ENCODE measurements at places on chromosomes 3 and 15.

GRCh38 chr3:13332158-13332557 is 88.0 kb downstream of the NUP210 start:
- DNase-seq = no peak

DNA sequence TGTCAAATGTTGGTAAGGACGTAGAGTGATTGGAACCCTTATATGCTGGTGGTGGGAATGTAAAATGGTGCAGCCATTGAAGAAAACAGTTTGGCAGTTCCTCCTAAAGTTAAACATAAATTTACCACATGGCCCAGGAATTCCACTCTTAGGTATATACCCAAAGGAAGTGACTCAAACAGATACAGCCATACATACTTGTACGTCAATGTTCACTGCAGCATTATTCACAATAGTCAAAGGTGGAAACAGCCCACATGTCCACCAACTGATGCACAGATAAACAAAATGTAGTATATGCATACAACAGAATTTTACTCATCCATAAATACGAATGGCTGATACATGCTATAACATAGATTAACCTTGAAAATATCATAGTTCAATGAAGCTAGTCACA is 13.2 kb downstream of the CLASP2 start:
- DNase-seq = no peak

- peak; percentile 65 for DNase-seq
These were observed 51.6 kb downstream of the TP53BP1 start for GRCh38 chr15:43441316-43441715.

- DNase-seq = no peak
These were observed 852.4 kb downstream of the TUSC7 start for GRCh38 chr3:117562000-117562399.

DNA sequence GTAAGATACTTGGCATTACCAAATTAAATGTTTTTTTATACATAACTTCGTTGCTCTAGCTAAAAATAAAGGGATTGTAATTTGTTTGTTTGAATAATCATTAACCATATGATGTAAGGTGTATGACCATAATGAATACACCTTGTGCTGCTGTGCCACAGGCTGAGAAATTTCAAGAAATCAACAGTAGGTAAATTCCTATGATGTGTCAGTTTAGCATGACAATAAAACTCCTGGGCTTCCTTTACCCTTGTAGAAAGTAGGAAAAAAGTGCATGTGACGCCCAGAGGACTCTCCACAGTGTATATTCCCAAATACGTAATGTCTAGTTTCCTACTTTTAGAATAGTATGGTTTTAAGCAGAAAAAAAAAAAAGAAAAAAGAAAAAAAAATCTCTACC is 208.1 kb downstream of the SATB1 start:
- DNase-seq = no peak

DNA sequence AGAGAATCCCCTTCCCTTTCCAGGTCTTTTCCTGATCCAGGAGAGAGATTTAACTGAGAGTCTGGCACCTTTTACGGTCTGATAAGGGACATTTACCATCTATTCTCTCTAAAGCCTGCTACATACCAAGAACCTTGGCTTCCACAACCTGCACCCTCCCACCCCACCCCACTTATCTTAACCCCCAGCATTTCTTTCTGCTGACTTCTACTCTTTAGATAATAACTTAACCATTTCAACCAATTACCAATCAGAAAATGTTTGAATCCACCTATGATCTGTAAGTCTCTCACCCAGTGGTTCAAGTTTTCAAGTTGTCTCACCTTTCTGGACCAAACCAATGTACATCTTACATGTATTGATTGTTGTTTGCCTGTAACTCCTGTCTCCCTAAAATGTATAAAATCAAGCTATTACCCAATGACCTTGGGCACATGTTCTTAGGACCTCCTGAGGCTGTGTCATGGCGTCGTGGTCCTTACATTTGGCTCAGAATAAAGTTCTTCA is 74.0 kb downstream of the MCF2L2 start:
- no peak for DNase-seq

- peak; percentile 62 for DNase-seq
These were observed 74.0 kb upstream of the TTBK2 start for GRCh38 chr15:42994546-42994945.

GRCh38 chr15:70687482-70687881 is 75.9 kb downstream of the UACA start:
- DNase-seq = no peak

DNA sequence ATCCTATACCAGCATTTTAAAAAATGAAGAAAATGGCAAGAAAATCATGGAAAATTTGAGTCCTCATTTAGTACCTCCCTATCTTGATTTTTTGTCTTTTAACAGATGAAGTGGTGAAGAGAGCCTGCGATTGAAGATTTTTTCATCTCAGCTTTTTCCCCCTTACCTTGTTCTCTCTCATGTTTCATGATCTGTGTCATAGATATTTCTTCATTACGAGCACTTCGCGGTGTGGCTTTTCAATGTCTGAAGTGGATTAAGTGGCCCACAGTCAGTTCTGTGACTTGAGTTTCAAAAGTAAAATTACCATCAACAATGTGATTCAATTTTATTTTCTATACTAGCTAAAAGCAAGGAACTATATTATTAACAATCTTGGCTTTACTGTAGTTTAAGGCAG is 147.2 kb downstream of the FNDC3B start:
- no peak for DNase-seq

- DNase-seq = no peak
These were observed 111.2 kb upstream of the SUCLG2 start for GRCh38 chr3:67765575-67765974.

- peak; percentile 2 for DNase-seq
These were observed 36.5 kb downstream of the GMNC start for GRCh38 chr3:190826018-190826417.

DNA sequence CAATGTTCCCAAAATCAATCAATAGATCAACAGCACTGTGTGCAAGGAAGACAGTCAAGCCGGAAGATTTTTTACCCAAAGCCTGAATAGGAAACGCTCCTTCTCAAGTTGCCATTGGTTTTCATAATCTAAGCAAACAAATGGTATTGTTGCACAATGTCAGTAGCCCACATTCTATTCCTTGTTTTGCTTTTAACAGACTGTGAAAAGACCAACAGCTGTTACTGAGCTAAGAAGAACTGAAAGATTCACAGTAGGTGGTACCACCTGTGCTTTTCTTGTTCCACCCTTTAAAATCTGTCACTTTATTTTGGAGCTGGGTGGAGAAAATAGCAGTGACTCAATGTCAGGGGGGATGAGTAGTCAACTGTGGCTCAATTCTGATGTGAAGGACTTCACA is 357.5 kb upstream of the CADM2 start:
- DNase-seq = no peak

DNA sequence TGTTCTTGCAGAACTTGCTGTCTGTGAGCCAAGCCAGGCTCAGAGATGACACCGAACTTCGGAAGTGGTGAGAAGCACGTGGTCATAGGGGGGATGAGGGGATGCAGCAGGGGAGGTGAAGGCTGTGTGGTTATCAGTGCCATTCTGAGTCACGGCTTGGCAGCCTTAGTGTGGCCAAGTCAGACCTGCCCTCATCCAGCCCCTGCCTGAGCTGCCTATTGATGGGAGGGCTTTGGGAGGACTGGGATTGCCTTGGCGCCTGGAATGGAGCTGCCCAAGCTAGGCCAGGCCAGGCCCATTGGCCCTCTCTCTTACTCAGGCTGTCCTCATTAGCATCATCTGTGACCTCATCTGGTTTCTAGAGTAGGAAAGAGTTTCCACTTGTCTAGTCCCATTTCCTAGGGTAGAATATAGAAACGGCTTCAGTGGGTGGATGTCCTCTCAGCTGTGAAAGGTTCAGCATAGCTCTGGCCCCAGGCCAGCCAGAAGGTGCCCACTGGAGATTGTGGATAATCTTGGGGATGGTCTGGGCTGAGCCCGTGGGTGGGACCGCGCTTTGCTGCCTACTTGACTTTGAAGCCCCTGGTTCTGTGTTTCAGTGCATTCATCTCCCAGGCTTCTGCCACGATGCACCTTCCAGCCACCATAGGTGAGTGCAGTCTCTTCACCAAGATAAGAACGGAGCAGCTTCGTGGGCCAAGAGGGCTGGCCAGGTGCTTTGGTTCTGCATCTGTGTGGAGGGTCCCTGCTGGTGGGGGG is 7.2 kb downstream of the FAH start:
- DNase-seq = peak; percentile 86

DNA sequence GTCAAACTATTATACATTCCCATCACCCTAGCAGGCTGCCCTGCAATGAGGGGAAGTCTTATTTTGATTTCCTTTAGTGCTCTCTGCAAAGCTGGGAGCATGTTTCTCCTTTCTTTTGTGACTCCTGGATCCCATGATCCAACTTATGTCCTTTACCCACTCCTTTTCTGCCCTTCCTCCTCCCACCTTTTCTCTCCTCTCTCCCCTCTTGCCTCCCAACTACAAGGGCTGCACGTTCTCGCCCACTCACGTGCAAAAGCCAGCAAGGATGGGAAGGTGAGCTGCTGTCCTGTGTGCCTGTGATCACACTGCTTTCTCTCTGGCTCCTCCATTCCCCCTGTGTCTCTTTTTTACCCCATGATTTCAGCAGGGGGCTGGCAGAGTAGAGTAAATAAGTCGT is 6.1 kb downstream of the VIPR1 start:
- no peak for DNase-seq

DNA sequence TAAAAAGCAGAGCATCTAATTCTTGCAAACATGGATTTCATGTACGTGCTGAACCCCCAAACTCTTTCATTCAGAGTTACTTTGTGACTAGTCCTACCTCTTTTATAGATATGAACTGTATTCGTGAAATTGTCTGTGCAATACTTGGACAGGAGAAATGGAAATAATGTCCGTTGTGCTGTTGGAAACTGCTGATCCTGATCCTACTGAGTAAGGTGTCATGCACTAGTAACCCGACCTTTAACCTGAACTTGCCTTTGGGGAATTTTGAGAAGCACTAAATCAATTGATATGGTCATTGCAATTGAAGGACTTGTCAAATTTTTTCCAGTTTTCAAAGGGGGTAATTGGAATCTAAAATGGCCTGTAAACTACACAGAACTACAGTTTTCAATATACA is 856.4 kb downstream of the ROBO1 start:
- no peak for DNase-seq

- DNase-seq = no peak
These were observed 6.1 kb downstream of the SEMA3G start for GRCh38 chr3:52438579-52439425.

- no peak for DNase-seq
These were observed 249.1 kb downstream of the PLCL2 start for GRCh38 chr3:17133632-17134545.

- DNase-seq = no peak
These were observed 365.0 kb downstream of the SV2B start for GRCh38 chr15:91465086-91465485.

GRCh38 chr15:80581976-80582375 is 113.1 kb upstream of the ABHD17C start:
- DNase-seq = peak; percentile 9

DNA sequence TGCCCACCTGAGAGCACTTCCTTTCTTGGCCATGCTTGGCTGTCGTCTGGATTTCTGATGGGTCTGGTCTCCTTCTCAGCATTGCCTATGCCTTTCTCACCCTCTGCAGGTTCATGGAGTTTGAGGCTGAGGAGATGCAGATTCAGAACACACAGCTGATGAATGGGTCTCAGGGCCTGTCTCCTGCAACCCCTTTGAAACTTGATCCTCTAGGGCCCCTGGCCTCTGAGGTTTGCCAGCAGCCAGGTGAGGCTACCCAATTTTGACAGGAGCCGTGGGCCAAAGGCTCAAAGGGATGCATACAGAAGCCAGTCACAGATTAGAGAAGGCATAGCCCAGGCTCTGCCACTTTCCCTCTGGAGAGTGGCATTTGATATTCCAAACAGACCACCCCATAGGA is 10.5 kb downstream of the NUTM1 start:
- no peak for DNase-seq

DNA sequence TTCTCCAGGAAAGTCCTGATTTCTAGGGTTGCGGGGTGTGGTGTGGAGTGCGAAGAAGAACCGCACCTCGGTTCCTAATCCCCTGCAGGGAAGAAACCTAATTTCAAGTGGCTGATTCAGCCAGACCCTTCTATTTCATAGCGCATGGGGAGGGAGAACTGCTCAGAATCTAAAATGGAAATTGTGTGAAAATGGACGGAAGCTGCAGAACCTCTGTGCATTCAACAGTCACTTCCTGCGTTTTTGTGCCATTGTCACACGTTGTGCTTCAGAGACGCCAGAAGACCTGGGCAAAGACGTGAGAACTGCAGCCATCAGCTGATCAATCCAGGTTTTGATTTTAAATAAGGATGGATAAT is 1.2 kb downstream of the SIDT1 start:
- no peak for DNase-seq

GRCh38 chr3:189982321-189982945 is 138.3 kb downstream of the P3H2 start:
- peak; percentile 56 for DNase-seq

DNA sequence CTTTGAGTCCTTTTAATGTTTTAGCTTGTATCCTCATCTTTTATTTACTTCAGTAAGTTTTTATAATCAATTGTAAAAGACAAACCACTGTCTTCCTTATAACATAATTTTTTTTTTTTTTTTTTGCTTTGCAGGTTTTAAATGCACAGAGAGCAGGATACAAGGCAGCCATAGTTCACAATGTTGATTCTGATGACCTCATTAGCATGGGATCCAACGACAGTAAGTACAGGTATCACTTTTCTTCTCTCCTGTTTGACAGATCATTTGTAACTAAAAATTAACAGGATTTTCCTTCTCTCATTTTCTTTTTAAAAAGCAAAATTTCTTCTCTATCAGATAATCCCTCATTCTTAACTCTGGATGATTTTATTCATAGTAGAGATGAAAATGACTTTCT is 75.4 kb downstream of the PFN2 start:
- no peak for DNase-seq

All from cardiac fibroblast (primary cell).